Panc1 (cell line): ENCODE measurements at places on chromosomes 1 and 21. TPM values are rescaled to one million over a fixed set of nuclear protein-coding genes. Genes with fewer than 3 reads are reported as not detected.

Gene PPIAL4G
- not detected for total RNA-seq

Gene ADAM30
- total RNA-seq, result not detected

Gene PRKAA2
- 11.1 TPM for total RNA-seq

Gene FMOD
- not detected for total RNA-seq

Gene TRIM58
- total RNA-seq, result not detected

Gene SYT14
- total RNA-seq, result not detected

Gene FCAMR
- total RNA-seq, result not detected

Gene SAMSN1
- 0.44 TPM for total RNA-seq

Gene DCST1
- total RNA-seq, result not detected

Gene S100A1
- 2.9 TPM for total RNA-seq

Gene IQGAP3
- total RNA-seq, result 25.6 TPM

Gene SAMD13
- 2.2 TPM for total RNA-seq

Gene DNAH14
- 47.0 TPM for total RNA-seq

Gene KIAA0319L
- 60.0 TPM for total RNA-seq

Gene TEDDM1
- total RNA-seq, result not detected

Gene GON4L
- 47.6 TPM for total RNA-seq

Gene PCBP3
- not detected for total RNA-seq

Gene KRTAP15-1
- total RNA-seq, result not detected

Gene FOXD3
- 0.80 TPM for total RNA-seq

Gene MAP1LC3C
- total RNA-seq, result 0.21 TPM

Gene IL22RA1
- total RNA-seq, result 1.1 TPM

Gene SPRR5
- total RNA-seq, result not detected

Gene HFM1
- total RNA-seq, result 0.39 TPM

Gene KRTAP21-2
- total RNA-seq, result not detected

Gene SLC39A1
- 158 TPM for total RNA-seq

Gene DCST2
- 0.13 TPM for total RNA-seq

Gene RBP7
- total RNA-seq, result 28.9 TPM

Gene SLC22A15
- total RNA-seq, result 0.21 TPM

Gene CASZ1
- total RNA-seq, result 27.8 TPM

Gene LCE3E
- not detected for total RNA-seq

Gene HSPB7
- 0.10 TPM for total RNA-seq

Gene F13B
- total RNA-seq, result not detected

Gene PGLYRP4
- total RNA-seq, result not detected

Gene RIMS3
- total RNA-seq, result 5.7 TPM

Gene S100A14
- 0.57 TPM for total RNA-seq

Gene CORT
- total RNA-seq, result 0.41 TPM

Gene FLG
- total RNA-seq, result not detected

Gene ARHGEF11
- total RNA-seq, result 55.5 TPM

Gene ANKRD34A
- total RNA-seq, result 1.4 TPM

Gene SPRR1A
- not detected for total RNA-seq

Gene HENMT1
- total RNA-seq, result 23.0 TPM

Gene AIRE
- not detected for total RNA-seq
